ENCODE measurements at places on chromosomes 12 and 14.
A peak's percentile ranks its signal among the peaks of the same experiment; 100 is the strongest.

- no peak for DNase-seq
These were observed 36.6 kb upstream of the CHGA start for GRCh38 chr14:92886337-92886736.

GRCh38 chr14:93262446-93262845, 55.4 kb downstream of the UBR7 start:
- DNase-seq = no peak

DNA sequence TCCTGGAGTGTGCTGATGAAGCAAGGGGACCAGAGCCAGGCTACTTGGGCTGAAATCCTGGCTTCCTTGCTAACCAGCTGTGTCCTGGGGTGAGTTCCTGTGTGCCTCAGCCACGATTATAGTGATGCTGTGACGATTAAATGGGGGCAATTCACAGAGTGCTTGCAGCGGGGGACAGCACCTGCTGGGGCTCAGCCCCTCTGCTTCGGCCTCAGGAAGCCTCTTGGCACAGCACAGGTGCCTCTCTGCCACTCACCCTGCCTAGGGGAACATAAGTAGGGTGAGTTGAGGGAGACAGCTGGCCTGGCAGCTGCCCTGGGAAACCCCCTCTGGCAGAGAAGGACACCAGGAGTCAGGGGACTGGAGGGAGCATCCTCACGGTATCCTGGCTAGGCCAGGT, 9.4 kb downstream of the KRT80 start:
- DNase-seq = no peak

DNA sequence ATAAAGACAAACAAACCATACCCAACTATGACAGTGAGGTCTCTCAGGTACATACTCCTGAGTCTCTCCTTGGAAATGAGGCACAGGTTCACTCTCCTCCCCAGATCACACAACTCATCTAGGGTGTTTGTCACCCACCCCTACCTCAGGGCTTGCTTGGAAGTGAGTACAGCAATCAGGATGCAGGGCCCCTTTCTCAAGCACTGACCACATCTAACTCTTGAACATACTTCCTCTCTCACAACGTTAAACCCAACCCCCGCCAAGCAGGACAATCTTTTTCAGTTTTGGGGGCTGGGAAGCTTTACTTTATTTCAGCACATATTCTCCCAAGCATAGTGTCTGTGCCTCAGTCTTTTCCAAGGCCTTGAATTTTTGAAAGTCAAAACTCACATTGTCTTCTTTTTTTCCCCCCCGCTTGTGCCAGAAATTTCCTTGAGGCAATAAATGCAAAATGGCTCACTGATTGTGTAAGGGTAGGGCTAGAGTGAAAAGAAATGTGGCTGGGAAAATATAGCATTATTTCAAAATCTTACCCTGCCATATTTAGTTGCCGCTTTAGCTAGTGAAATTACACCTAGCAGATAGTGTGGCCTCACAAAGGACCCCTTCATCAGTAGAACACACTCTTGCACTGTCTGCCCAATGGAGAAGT, 2.4 kb upstream of the GPR65 start:
- DNase-seq = no peak

GRCh38 chr12:13343375-13343774, 146.8 kb downstream of the EMP1 start:
- DNase-seq = no peak

DNA sequence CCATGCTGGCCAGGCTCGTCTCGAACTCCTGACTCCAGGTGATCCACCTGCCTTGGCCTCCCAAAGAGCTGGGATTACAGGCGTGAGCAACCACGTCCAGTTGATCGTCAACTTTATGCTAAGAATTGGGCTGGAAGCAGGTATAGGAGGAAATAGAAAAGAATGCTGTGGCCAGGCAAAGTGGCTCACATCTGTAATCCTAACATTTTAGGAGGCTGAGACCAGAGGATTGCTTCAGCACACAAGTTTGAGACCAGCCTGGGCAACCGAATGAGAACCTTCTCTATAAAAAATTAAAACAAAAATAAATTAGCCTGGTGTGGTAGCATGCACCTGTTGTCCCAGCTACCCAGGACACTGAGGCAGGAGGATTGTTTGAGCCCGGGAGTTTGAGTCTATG, 37.1 kb upstream of the SNX6 start:
- no peak for DNase-seq

GRCh38 chr14:89351221-89351515, 65.9 kb downstream of the FOXN3 start:
- no peak for DNase-seq

GRCh38 chr14:102282751-102283465, 22.1 kb downstream of the MOK start:
- DNase-seq = no peak

DNA sequence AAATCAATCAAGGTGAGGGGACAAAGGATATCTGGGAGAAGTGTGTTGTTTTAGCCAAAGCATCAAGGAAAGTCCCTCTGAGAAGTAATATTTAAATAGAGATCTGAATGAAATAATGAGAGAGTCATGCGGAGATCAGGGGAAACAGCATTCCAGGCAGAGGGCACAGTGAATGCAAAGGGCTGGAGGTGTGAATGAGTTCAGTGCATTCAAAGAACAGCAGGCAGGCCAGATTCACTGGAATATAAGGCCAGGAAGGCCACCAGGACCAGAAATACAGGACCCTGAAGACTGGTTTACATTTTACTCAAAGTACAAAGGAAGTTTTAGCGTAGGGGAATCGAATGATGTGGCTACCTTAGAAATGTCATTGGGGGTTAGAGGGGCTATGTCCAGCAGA, 436.2 kb upstream of the TMEM132C start:
- no peak for DNase-seq

GRCh38 chr12:132210223-132211055, 66.2 kb downstream of the NOC4L start:
- DNase-seq = no peak

GRCh38 chr12:48216785-48217184, 13.7 kb upstream of the OR10AD1 start:
- no peak for DNase-seq

DNA sequence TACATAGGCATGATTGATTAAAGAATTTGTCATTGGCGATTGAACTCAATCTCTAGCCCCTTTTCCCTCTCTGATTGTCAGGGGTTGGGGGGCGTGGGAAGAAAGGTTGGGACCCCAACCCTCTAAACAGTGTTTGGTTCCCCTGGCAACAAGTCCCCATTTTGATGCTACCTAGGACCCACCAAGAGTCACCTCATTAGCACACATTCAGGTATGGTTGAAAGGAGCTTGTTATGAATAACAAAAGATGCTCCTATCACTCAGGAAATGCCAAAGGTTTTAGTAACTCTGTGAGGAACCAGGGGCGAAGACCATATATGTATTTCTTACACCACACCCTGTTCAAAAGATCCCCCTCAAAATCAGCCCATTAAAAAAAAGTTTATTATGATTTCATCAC, 14.3 kb downstream of the RNF212B start:
- DNase-seq = no peak

DNA sequence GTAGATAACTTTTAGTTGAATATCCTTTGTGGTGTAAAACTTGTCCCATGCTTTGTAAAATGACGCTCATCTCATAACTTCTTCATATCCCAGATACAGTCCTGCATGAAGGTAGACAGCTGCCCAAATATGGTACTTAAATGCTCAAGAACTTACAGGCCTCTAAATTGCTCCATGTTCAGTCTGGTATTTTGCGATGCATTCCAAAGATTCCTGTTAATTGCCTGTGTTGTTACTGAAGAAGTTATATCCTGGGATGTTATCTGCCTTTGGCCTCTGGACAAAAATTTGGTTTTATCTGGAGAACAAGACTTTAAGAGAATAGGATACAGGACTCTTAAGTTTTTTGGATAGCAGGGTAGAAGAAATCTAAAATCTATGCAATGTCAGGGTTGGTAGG, 473.0 kb downstream of the PCNX1 start:
- DNase-seq = peak; percentile 53

DNA sequence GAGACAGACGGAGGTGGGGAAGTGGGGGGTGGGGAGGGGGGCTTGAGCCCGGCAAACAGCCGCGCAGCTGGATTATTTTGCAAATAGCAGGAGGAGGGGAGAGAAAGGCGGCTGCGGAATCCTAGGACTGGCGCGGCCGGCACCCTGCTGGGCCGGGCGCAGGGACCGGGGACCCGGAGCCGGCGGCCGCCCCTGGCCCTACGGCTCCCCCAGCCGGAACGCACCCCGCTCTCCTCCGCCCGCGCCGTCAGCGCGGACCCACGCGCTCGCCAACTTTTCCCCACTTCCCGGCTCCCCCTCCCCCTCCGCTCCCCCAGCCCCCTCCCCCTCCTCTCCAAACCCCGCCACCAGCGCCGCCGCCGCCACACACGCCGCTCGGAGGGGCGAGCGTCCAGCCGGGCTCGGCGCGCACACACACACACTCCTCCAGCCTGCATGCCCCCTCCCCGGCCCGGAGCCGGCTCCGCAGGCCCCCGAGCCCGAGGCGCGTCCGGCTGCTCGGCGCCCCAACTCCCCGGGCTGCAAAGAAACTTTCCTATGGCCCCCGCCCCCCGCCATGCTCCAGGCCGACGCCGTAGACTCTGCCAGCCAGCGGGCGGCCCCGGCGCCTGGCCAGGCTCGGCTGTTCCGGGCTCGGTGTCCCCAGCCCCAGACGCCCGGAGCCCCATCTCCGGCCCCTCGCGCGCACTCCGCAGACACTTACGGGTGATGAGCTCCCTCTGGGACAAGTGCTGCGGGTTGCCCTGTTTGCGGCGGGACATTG, 1.4 kb downstream of the BCL11B start:
- no peak for DNase-seq

DNA sequence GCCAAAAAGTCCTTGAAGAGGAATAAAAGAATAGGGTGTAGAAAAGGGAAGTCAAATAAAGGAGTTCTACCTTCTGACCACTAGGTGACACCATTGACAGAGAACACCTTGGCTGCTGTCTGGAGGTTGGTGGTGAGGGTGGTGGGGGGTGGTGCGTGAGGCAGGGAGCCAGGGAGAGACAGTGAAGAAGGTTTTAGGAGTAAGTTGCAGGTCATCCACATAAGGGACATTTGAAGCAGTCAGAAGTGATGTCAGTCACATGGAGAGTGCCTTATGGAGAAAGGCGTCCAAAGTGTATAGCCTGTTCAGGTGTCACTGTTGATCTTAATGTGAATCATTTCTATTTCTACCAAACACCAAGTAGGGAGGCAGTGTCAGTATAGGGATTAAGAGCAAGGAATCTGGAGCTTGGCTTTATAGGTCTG, 279.3 kb upstream of the DDHD1 start:
- DNase-seq = peak; percentile 60

DNA sequence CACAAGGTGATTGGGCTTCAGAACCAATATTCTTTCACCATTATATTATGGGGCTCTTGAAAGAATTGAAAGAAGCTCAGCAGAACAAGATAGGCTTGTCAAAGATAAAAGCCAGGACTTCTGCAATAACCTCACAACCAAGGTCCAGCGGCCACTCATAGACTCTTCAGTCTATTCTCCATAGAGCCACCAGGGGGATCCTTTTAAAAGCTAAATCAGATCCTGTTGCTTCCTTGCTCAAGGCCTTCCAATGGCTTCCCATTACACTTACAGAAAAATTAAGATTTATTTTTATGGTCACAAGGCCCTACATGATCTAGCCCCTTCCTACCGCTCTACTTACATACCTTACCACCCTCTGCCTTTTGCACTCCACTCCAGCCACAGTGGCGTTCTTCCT, 169.6 kb downstream of the C12orf42 start:
- no peak for DNase-seq

DNA sequence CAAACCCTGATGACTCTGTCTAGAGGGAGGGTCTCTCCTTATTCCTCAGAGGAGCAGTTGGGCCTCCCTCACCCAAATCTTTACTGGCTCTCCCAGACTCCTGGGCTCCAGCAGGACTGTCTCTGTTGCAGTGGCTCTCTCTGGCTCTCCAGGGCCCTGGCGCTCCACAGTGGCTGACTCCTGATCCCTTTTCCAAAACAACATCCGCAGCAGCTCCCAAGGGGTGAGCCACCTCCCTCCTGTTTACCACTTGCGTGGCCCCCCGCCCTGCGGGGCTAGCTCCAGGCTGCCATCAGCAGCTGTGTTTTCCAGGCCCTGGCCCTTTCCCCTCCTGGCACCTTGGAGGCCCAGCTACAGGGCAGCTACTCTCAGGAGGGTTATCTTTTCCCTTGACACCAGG, 123.5 kb downstream of the CALM1 start:
- no peak for DNase-seq

- peak; percentile 3 for DNase-seq
These were observed 746.4 kb upstream of the FLRT2 start for GRCh38 chr14:84783511-84783910.

DNA sequence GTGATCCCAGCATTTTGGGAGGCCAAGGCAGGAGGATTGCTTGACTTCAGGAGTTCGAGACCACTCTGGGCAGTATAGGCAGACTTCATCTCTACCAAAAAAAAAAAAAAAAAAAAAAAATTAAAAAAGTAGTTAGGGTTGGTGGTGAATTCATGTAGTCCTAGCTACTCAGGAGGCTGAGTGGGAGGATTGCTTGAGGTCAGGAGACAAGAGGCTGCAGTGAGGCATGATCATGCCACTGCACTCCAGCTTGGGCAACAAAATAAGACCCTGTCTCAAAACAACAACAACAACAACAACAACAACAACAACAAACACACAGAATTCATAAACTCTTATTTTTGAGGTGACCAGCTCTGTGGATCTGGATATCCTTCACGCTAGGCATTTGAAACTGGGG, 17.1 kb downstream of the SLC25A3 start:
- no peak for DNase-seq

GRCh38 chr12:40692765-40693206, 547 bp downstream of the CNTN1 start:
- no peak for DNase-seq

- peak; percentile 47 for DNase-seq
These were observed 10.2 kb upstream of the CMKLR1 start for GRCh38 chr12:108349278-108349688.

DNA sequence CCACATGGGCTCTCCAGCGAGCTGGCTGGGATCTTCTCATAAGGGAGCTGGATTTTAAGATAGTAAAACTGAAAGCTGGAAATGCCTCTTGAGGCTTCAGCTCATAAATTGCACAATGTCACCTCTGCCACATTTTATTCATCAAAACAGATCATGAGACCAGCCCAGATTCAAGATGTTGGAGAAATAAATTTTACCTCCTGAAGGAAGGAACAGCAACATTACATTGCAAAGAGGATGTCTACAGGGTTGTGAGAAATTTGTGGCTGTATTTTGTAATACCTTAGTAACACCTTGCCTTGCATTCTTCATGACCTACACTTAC, 43.1 kb upstream of the KRR1 start:
- no peak for DNase-seq

DNA sequence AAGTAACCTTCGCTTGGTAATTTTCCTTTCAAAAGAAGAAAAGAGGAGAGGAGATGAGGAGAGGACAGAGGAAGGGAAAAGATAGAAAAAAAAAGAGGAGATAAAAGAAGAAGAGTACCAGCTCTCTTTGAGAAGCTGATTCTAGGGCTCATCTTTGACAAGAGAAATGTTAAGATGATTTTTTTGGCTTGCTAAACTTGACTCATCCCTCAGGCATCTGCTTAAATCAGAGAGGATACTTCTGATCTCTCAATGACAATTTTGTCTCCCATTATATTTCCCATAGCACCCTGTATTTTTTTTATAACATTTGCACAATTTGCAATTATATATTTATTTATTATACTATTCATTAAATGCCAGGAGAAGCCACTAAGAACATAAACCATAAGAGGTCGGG, 17.1 kb downstream of the SYT1 start:
- DNase-seq = no peak

- no peak for DNase-seq
These were observed 106.9 kb downstream of the SCARB1 start for GRCh38 chr12:124756760-124757159.

Measured in AG08395 (cell line).